ENCODE measurements at places on chromosomes 7 and 10.

DNA sequence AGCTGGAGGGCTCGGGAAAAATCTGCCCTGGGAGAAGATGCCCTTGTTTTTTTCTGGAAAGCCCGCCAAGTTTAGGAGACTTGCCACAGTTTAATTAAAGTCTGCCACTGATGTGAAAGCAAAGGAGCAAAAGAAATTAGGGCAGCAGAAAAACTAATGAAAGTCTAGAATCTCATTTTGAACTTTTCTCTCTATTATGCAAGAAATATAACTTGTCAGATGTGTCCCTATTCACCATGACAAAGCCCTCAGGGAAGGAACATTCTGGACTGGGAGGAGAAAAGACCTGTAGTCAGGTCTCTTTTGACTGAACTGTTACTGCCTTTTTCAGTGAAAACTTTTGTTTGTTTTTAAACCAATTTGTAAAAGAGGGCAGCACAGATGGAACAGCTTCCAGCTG is 715.5 kb downstream of the SORCS3 start:
- DNase-seq: no peak

GRCh38 chr10:102832987-102833386 is 4.2 kb downstream of the CYP17A1 start:
- no peak for DNase-seq

GRCh38 chr7:141674171-141674671 is 27.7 kb downstream of the DENND11 start:
- no peak for DNase-seq

- DNase-seq: no peak
Measured at GRCh38 chr10:84198206-84198915, 4.0 kb downstream of the CDHR1 start.

- no peak for DNase-seq
Measured at GRCh38 chr7:7681191-7681935, 37.0 kb downstream of the RPA3 start.

GRCh38 chr7:98831641-98832221 is 38.1 kb downstream of the TMEM130 start:
- DNase-seq: no peak

- no peak for DNase-seq
Measured at GRCh38 chr7:49995681-49996080, 97.4 kb downstream of the ZPBP start.

DNA sequence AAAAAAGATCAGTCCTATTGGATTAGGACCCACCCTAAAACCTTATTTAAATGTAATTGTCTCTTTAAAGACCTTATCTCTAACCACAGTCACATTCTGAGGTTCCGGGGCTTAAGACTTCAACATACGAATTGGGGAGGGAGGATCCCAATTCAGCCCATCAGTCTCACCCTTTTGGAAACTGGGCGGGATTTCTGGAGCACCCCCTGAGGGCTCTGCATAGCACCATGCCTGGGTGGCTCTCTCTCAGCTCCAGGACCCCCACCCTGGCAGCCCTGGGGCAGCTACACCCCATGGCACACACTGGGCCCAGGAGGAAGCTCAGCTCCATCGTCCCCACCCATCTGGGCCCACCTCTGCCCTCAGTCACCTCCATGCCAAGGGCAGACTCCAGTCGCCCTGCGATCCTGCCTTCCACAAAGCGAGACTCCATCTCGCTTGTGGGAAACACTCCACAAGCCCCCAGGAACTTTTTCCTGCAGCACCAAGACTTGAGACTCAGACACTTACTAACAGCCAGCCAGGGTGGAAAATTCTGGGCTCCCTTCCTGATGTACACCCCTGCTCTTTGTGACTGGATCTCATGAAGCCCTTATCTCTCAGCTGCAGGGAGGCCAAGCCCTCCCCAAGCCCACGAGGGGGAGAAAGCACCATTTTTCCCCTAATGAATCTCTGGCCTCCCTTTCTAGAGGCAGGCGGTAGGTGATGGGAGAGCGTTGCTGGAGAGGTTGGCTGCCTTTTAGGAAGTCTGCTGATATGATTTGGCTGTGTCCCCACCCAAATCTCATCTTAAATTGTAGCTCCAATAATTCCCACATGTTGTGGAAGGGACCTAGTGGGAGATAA is 90.8 kb upstream of the KDM7A start:
- peak; percentile 55 for DNase-seq

- no peak for DNase-seq
Measured at GRCh38 chr10:31773749-31774298, 154.8 kb downstream of the ARHGAP12 start.

DNA sequence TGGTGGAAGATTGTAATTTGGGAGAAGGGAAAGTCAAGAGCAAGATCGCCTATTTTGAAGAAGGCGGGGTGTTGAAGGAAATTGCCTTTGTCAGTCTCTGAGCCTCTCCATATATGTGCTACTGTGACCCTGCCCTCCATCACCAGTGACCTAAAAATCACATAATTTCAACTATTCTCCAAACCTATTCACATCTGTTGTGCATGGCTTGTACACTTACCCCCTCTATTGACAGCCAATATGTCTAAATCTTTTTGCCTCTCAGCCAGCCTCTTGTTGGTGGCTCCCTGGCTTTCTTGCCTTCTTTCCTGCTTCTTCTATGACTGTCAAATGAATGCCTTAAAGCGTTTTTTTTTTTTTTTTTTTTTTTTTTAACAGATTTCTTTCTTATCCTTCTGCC is 295.6 kb downstream of the AUTS2 start:
- DNase-seq: no peak

DNA sequence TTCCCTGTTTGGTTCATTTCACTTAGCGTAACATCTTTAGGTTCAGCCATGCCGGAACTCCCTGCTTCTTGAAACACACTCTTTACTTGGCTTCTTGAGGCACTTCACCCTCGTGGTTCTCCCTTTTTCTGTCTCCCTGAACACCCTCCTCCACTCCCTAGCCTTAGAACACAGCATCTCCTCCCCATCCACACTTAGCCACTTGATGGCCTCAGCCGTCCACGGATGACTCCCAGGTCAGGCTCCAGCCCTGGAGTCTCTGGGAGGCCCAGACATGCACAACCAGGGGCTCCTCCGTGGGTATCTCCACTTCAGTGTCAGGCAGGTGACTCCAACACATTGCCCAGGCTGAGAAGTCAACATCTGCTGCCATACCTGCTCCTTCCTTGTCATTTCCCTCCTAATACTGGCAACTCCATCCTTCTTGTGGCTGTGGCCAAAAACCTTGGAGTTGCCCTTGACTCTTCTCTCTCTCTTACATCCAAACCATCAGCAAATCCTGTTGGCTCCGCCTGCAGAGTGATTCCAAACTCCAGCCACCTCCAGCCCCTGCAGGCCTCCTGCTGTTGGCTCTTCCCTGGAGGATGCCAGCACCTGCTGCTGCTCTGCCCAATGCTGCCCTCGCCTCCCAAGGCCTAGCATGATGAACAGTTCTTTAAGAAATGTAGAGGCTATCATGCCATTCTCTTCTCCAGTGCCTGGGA is 8.4 kb upstream of the INMT start:
- DNase-seq: no peak

DNA sequence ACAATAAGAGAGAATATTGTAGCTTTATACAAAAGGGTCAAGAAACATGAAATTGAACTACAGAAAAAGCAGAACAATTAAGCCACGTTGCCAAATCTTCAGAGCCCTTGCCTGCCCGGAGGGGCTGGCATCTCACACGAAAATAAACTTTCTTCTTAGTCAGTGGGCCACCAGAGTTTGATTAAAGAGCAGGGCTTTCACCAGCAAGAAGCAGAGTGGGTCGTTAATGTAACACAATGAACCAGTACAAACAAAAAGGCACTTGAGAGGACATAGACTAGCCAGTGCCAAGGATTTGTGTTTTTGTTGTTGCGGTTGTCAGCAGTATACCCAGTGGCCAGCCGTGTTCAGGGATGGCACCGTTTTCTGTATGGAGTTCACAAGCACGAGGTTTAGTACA is 155.4 kb downstream of the NRP1 start:
- no peak for DNase-seq

- no peak for DNase-seq
Measured at GRCh38 chr10:34674176-34674575, 140.9 kb downstream of the PARD3 start.

GRCh38 chr7:69871886-69872569 is 273.8 kb downstream of the AUTS2 start:
- no peak for DNase-seq

DNA sequence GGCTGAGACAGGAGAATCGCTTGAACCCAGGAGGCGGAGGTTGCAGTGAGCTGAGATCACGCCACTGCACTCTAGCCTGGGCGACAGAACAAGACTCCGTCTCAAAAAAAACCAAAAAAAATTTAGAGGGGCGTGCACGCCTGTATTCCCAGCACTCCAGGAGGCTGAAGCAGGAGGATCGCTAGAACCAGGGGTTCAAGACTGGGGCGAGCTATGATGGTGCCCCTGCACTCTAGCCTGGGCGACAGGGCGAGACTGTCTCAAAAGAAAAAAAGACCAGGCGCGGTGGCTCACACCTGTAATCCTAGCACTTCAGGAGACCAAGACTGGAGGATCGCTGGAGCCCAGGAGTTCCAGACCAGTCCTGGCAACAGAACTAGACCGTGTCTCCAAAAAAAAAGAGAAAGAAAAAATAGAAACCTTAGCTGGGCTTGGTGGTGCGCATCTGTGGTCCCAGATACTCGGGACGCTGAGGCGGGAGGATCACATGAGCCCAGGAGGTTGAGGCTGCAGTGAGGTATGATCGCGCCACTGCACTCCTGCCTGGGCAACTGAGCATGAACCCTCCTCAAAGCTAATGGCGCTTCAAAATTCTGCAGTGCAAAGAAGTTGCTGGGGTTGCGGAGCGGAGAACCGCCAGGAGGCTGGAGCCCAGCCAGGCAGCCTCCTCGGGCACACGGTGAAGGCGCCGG is 382 bp upstream of the MBLAC1 start:
- DNase-seq: no peak

- no peak for DNase-seq
Measured at GRCh38 chr7:15571301-15571878, 9.6 kb upstream of the AGMO start.

DNA sequence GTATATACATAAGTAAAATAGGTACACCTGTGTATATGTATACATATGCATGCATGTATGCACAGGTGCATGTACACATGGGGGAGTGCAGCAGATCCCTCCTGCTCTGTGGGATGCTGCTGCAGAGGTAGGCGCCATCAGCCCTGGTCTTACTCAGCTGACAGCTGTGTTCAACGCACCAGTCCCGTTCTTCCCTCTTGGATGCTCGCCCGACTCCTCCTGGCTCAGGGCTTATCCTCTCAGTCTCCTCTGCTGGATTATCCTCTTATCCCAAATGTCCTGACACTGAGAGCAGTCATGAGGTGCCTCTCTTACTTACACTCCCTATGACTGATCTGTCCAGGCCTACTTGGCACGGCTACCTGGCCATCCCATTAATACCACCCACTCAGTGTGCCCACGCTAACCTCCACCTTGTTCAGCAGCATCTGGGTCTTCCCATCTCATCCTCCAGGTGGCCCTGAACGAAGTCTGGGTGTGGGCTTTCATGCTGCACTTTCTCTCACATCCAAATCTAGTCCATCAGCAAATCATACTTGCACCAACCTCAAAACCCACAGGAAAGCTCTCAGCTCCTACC is 357.1 kb downstream of the TCERG1L start:
- no peak for DNase-seq

DNA sequence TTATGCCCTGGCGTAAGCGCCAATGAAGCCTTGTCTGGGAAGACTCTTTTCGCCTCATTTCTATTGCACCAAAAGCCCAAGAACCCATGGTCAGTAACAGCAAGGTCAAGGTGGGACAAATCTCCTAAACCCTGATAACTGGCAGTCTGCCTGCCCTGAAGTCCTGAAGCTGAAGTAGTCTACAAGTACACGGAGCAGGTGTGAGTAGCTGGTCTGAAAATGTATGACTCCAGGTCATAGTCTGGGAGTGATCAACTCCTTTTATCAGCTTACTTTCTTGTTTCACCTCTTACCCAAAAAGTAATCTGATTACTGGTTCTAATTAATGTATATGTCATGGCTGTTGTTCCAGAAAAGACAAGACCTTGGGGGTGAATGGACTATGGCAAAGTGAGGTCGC is 107.3 kb upstream of the EFCAB10 start:
- no peak for DNase-seq

DNA sequence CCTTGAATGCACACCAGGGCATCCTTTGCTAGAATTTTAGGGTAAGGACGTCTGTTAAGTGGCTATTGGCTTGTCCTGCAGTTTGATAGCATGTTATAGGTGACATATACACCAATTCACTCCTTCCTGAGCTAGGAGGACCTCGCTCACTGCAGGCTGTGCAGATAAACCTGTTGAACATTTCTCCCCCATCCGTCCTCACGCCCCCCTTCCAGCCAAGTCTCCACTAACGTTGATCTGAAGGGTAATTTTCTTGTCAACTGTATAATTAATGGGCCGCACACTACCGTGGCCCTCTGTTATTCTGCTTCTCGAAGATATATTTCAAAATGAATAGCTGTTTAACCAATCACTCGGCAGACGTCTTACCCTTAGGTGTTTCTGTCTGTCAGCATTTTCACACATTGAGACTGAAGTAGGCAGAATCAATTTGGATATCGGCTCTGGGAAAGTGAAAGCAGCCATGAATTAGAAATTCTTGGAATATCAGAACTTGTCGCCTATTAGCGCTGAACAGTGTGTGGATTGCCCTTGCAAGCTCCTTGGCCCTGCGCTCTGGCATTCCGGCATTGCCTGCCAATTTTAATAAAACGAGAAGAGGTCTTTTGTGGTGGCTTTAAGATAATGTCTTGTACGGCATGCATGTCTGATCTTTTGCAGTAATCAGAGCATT is 905.3 kb downstream of the TYW1 start:
- no peak for DNase-seq

DNA sequence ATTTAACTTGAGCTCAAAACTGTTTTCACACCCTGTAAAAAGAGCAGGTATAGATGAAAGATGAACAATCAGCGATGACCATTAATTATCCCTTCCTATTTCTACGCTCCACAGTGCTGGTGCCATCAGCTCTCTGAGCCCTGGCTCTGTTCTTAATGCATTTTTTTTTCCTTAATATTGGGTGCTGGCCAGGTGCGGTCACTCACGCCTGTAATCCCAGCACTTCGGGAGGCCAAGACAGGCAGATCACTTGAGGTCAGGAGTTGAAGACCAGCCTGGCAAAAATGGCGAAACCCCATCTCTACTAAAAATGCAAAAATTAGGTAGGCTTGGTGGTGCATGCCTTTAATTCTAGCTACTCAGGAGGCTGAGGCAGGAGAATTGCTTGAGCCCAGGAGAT is 4.2 kb downstream of the STEAP4 start:
- DNase-seq: no peak

GRCh38 chr10:71835671-71836595 is 15.1 kb downstream of the PSAP start:
- DNase-seq: no peak

DNA sequence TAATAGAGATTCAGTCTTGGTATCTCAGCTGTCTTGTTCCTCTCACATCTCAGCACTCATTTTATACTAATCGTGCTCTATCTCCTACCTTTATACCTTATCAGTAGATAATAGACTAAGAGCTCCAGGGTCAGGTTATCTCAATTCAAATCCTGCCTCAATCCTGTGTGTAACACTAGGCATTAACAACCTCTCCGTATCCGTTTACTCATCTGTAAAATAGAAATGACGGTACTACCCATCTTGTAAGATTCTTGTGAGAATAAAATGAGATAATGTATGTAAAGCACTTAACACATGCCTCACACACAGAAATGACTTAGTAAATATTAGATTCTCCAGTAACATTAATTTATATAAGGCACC is 622 bp upstream of the P4HA1 start:
- DNase-seq: no peak

Data from T-helper 2 cell (primary cell).